ENCODE measurements at places on chromosomes 4 and X. TPM values are rescaled to one million over a fixed set of nuclear protein-coding genes. Genes with fewer than 3 reads are reported as not detected.

The WDR17 gene
- 1.3 TPM for total RNA-seq

The KLHL2 gene
- 32.1 TPM for total RNA-seq

The C4orf36 gene
- total RNA-seq = not detected

The ATOH1 gene
- not detected for total RNA-seq

The MAGEB17 gene
- not detected for total RNA-seq

The FHIP1A gene
- 0.66 TPM for total RNA-seq

GRCh38 chr4:338759-339097, 1.1 kb downstream of the ZNF141 start:
- DNase-seq = no peak

GRCh38 chr4:54427826-54428225, 198.7 kb downstream of the PDGFRA start:
- DNase-seq = no peak

DNA sequence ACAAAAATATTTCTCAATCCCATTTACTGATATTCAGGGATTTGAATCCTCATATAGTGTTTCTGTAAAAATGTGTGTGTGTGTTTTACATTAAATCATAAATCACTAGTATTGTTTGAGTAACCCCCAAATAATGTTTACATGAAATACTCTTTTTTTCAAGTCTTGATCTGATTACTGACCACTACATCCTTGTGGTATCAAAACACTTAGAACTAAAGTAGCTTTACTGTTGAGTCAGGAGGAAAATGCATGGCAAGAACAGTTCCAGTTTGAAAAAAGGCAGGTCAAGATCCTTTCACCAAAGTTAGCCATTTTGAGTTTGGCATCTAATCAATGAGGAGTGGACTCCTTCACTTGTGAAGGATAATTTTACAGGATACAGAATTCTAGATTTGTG, 3.6 kb upstream of the WDR19 start:
- DNase-seq = no peak

- DNase-seq = no peak
Observed at GRCh38 chr4:67035986-67036385, 509.3 kb downstream of the CENPC start.

DNA sequence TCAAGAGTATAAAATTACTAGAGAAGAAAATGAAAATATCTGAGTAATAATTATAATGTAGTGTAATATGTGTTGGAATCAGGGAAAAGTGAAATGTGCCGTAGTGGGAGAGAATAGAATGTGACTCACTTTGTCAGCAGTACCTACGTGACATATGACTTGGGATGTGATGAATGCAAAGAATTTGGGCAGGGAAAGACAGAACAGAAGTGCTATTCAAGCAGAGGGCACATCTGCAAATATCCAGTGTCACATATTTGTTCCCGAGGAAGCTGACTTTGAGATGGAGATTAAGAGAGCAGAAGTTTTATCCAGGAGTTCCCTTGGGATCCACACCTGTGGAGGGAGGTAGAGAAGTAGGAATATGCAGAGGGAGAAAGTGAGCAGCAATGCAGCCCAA, 69.3 kb upstream of the HS3ST1 start:
- no peak for DNase-seq

- DNase-seq = no peak
Observed at GRCh38 chr4:151227731-151228130, 49.2 kb upstream of the PRSS48 start.

GRCh38 chr4:185624259-185624589, 88.9 kb upstream of the PDLIM3 start:
- no peak for DNase-seq

- no peak for DNase-seq
Observed at GRCh38 chr4:186169945-186170802, 21.2 kb upstream of the CYP4V2 start.

DNA sequence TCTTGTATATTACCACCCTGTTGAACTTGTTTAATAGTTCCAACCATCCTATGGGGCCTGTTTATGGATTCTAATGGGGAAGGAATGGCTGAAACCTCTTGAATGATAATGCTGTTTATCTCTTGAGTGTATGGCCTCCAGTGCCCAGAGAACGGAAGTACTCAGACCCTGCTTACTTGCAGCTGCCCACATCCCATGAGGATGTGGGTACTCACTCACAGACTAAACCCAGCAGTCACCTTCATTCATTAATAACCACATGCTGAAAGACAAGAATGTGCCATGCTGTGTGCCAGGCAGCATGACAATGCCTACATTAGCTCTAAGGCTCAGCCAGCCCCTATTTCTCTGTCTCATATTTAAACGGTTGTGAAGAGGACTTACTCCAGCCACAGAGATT, 5.9 kb upstream of the ARMCX5 start:
- DNase-seq = no peak

DNA sequence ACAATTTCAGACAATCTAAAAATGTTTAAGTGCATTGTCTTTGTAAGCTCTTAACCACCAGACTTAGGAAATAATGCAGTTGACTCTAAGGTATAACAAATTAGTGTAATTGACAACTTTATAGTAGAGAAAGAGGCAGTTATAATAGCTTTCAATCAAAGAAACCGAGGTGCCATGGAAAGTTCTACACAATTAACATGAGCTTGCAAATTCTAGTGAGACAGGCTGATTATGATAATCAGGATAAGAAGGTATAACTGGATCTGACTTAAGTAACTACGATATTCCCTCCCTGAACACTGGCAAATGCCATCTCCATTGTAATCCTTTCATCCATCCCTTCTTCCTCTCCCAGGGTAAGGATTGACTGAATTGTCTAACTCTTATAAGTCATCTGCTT, 11.4 kb upstream of the KLHL5 start:
- DNase-seq = no peak

DNA sequence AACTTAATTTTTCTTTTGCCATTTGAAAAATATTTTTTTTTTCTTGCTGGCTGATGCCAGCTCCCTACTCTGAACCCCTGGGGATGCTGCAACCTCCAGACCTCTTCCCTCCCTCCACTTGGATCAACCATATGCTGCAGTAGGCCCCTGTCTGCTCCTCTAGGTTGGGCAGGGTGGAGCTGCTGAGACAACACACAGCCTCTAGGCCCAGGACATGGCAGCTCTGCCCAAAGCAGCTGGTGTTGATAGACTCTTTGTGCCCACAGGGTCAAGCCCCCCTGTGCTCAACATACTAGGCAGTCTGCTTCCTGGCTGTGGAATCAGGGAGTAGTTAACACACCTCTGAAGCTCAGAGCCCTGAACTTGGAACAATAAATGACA, 19.9 kb upstream of the CLNK start:
- no peak for DNase-seq
